ENCODE measurements at places on chromosomes 12 and 14. TPM values are rescaled to one million over a fixed set of nuclear protein-coding genes. Genes with fewer than 3 reads are reported as not detected.
A peak's percentile ranks its signal among the peaks of the same experiment; 100 is the strongest.

Gene PTCSC3
- not detected for total RNA-seq

Gene AMN
- total RNA-seq = 21.8 TPM

Gene P2RX4
- 28.1 TPM for total RNA-seq

Gene OR11H7
- not detected for total RNA-seq

Gene DDN
- 0.10 TPM for total RNA-seq

Gene DPPA3
- not detected for total RNA-seq

GRCh38 chr14:61652526-61653262, 42.6 kb upstream of the HIF1A start:
- DNase-seq = no peak

DNA sequence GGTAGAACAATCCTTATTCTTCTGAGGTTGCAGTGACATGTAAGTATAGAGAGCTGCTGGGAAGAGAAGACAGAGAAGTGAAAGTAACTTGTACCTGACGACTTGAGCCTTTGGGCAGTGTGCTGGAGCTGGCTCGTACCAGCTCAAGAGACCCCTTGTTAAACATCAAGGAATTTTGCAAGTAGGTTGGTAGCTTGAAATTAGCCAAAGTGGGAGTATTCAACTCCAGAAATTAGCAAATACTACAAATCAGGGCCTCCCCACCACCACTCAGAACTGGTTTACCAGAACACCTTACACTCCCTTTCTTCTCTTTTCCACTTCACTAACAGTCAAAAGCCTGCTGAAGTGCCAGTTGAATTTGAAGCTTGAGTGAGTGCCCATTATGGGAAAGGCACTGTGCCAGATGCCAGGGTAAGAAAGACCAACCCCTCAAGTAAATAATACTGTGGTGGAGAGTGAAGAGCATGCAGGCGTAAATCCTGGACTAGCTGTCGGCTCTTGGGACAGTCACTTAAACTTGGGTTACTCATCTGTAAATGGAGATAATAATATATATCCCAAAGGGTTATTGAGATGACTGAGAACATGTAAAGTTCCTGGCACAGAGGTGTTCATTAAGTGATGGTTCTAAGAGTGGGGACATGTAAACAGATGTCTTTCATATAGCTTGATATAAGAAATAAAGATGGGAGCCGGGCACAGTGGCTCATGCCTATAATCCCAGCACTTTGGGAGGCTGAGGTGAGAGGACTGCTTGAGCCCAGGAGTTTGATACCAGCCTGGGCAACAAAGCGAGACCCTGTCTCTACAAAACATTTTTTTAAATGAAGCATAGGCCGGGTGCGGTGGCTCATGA, 27.0 kb upstream of the EID3 start:
- peak; percentile 90 for DNase-seq

DNA sequence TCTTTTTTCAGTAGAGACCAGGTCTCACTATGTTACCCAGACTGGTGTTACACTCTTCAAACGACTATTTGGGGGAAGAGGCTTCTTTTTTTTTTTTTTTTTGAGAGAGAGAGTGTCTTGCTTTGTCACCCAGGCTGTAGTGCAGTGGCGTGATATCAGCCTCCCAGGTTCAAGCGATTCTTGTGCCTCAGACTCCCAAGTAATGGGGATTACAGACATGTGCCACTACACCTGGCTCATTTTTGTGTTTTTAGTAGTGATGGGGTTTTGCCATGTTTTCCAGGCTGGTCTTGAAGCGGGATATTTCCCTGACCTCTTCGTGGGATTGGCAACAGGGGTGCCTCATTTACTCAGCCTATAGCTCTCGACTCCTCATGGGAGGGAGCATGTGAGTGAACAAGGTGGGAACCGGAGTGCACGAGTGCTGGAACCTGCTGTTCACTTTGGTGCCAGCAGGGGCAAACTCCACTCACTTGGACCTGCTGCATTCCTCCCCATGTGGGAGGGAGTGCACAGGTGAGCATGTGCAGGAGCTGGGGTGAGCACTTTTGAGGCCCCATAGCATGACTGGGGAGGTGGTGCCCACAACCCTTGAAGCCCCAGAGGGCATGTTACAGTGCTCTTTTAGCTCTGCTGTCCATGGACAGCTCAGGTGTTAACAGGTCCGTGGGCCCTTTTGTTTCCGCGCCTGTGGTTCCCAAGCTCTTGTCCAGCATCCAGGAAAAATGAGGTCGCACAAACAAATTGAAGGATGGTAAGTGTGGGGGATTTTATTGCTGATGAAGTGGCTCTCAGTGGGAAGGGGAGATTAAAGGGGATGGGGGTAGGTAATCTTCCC, 79.1 kb upstream of the HECTD1 start:
- DNase-seq = no peak

GRCh38 chr12:51829011-51829481, 19.5 kb downstream of the FIGNL2 start:
- no peak for DNase-seq

- DNase-seq = no peak
Observed at GRCh38 chr12:64582862-64583261, 27.4 kb upstream of the RASSF3 start.

DNA sequence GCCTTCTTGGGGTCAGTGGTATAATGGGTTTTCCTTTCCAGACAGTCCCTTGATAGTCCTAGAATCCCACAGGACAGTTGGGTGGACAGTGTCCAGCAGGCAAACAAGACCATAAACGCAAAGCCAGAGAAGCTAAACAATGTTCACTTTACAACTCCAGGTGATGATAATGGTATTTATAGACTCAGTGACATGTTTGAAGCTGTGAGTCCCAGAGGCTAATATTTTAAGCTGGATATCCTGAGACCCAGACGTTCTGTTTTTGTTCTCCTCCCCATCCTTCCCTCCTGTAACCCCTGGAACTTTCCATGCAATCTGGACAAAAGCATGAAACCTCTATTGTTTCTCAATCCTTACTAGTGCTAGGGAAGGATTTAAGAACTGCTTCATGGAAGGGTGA, 121.0 kb downstream of the ZFP36L1 start:
- DNase-seq = no peak

DNA sequence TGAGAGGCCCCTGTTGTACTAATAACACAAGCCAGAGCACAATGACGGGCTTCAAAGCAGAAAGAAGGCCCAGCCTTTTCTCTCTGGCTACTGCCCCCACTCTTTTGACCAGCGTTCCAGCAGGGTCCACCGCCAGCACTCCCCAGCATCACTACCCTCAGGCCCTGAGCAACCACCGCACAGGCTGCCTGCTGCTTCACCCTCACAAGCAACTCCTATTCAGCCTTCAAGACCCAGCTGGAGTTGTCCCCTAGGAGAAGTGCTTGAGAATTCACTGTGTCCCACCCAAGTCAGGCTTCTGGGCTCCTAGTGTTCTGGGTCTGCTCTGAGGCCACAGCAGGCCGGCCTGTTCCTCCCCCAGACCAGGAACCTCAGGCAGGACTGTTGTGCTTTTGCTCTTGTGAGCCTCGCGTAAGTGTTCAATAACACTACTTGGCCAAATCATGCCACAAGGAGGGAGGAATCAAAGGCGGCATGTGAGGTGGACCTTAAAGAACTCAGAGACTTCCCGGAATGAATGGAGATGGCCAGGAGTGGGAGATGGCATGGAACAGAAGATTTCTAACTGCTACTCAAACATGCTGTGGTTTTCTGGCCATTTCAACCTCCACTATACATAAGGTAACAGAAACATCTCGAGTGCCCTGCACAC, 83.3 kb upstream of the GPR68 start:
- no peak for DNase-seq

DNA sequence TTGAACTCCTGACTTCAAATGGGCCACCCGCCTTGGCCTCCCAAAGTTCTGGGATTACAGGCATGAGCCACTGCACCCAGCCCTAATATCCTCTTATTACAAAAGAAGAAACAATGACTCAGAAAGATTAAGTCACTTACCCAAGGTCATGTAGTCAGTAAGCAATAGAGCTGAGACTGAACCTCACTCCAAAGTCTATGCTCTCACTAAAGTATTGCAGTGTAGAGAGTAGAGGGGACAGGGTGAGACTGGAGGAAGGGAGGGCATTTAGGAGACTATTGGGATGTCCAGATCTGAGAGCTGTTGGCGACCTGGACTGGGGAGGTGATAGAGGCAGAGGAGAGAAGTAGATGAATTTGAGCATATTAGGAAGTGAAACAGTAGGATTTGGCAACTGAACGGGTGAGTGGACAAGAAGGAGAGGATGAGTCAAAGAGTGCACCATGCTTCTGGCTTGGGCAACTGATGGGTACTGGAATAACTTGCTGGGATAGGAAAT, 11.8 kb downstream of the P2RX7 start:
- no peak for DNase-seq

DNA sequence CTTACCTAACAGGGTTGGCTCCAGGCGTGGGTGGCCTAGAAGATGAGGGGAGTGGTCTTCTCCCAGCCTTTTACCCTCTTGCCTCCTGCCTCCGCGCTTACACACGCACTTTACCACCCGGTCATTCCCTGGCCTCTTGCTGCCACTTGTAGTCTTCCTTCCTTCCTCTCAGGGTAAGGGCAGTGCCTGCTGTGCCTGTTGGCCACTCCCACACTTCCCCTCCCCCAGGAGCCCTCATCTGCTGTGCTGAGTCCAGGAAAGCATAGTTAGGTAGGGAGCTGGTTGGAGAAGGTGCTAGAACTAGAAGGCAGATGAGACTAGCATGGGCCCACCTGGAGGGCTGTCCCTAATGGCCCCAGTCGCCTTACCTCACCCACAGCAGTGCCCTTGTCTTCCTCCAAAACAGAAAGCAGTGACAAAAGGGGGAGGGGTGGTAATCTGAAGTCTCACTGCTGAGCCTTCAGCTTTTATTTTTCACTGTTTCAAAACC, 54.3 kb upstream of the SRSF5 start:
- DNase-seq = peak; percentile 33

DNA sequence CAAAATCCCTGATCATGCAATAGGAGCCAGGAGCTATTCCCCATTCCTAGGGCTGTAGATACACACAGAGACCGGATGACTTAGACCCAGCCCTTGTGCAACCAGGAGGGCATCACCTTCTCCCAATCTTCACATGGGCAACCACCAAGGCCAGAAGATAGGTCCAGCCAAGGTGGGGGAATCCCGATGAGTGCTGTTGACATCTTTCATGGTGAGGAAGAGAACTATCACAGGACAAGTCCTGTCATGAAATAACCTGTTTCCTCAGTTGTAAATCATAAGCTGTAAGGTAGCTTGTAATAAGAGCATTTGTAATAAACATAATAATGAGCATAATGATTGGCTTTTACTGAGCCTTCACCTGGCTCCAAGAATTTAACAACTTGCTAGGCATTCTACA, 89.5 kb downstream of the GCH1 start:
- DNase-seq = no peak

DNA sequence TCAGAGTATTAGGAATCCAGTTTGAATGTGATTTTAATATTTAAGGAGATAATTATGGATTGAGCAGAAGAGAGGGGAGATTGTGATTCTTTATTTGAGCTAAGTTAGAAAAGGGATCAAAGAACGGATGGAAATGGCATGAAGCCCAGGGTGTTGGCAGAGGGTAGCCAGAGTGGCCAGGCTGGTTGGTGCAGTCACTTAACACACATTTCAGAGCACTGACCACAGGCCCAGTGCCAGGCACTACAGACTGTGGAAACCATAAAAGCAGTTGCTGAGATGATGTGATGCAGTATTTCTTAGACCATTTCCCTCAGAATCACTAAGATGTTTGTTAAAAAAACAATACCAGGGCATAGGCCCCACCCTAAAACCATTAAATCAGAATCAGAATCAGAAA, 167.7 kb upstream of the AMIGO2 start:
- DNase-seq = peak; percentile 81

GRCh38 chr12:26874501-26875296, 41.7 kb upstream of the ITPR2 start:
- DNase-seq = no peak

DNA sequence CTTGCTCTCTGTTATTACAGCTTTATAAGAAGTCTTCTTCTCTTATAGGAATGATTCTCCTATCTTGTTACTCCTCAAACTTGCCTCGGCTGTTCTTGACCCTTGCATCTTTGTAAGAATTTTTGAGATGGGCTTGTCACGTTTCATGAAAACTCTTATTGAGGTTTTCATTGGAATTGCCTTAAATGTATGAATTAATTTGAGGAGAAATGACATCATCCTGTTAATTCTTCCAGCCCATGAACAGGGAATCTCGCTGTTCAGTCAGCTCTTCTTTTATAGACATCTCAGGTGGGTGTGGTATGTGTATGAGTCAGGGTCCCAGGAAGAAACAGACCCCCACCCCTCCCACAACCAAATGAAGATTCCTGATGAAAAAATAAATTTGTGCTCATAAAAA, 107.1 kb upstream of the MYL2 start:
- DNase-seq = no peak

DNA sequence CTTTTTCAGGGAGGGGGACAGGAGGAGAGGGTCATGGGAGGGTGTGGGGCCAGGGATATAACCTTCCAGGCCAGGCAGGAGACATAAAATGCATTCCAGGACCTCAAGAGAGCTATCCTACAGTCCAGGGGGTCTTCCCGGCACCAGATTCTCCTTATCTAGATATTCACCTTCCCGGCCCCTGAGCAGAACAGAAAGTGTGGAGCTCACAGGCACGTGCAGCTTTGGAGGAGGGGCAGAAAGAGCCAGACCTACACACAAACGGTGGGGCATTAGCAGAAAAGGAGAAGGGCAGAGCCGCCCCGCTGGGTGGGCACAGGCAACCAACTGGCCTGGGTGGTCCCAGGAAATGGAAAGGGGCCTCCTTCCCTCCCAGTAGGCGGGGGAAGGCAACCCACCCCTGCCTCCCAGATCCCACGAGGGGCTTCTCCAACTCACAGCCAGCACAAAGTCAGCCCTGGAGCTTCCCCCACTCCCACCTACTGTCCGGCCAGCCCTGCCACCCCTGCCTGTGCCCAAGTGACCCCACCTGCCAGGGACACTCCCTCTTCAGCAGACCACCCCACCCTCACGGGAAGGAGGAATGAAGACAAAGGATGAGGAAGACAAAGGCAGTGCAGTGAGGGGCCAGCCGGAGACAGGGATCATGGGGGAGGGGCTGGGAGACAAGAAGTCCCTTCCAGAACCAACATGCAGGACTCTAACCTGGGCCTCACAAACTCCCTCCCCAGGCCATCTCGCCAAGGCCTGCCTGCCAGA, 33.3 kb downstream of the CCDC85C start:
- DNase-seq = no peak

DNA sequence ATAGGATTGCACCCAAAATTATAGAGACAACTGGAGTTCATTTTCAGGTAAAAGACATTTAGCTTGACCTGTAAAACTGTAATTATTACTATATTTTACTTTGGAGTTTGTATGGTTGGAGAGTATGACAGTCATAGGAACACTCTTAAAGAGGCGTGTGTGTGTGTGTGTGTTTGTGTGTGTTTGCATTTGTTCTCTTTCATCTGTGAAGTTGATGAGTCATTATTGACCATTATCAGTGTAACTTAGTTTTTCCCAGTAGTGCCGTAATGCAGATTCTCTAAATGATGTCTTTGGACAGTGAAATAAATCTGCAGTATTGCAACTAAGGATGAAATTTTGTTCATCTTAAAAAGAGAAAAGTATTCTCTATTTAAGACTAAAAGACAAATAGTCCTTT, 13.0 kb downstream of the WASHC4 start:
- no peak for DNase-seq

DNA sequence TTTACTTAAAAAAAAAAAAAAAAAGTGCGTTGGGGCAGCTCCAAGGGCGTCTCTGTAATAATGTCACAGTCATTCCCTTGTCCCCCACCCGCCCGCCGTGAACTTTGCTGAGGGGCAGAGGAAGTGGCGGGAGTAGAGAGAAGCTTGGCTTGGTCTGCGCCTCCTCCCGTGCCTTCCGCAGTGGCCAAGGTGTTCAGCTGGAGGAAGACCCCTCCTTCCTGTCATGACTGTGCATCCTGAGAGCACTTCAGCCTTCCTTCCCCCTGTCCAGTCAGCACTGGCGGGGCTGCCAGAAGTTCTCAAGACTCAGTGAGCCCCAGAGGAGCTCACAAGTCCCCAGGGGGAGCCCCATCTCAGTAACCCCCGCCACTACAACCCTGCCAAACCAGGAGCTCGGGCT, 32.2 kb downstream of the AACS start:
- no peak for DNase-seq

All from PC-9 (cell line).